ENCODE measurements at places on chromosomes 6 and 20.
A peak's percentile ranks its signal among the peaks of the same experiment; 100 is the strongest.

GRCh38 chr20:63452821-63453523 is 19.5 kb downstream of the KCNQ2 start:
- DNase-seq, result no peak

DNA sequence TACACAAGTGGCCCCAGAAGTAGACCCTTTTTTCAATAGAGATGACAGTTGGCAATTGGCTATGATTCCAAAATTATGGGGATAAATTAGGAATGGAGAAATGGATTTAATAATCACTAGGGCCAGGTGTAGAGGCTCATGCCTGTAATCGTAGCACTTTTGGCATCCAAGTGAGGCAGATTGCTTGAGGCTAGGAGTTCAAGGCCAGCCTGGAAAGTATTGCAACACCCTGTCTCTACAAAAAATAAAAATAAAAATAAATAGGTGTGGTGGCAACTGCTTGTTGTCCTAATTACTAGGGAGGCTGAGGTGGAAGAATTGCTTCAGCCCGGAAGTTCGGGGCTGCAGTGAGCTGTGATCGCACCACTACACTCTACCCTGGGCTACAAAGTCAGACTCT is 60.0 kb downstream of the BMP2 start:
- DNase-seq, result no peak

DNA sequence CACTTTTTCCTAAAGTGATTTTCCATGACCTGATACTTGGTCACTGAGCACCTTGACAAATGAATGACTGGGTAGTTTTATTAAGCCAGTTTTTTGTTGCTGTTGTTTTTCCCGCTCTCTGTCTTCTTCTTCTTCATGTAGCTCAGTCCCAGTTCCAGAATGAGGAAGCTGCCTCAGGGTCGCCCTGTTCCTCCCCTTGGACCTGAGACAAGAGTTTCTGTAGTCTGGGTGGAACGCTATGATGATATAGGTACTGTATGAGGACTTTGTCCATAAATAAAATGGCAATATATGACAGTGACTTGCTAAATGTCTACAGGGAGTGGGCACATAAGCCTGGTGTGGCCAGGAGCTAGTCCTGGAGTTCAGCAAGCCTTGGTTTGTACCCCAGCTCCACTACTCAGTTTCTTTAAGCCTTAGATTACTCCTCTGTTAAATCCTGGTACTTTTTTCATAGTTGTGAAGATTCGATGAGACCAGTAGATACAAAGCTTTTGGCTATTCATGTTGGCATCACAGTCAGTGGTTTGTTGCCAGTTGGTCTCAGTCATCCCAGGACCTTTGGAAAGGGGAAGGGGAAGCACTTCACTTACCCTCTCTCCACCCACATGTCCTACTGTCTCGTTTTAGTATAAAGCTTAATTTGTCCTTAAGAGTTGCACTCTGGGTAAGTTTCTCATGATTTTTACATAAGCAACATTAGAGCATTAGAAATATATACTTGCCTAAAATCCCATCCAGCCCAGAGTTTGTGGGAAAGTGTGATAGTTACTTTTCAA is 11.1 kb upstream of the ADIG start:
- no peak for DNase-seq

DNA sequence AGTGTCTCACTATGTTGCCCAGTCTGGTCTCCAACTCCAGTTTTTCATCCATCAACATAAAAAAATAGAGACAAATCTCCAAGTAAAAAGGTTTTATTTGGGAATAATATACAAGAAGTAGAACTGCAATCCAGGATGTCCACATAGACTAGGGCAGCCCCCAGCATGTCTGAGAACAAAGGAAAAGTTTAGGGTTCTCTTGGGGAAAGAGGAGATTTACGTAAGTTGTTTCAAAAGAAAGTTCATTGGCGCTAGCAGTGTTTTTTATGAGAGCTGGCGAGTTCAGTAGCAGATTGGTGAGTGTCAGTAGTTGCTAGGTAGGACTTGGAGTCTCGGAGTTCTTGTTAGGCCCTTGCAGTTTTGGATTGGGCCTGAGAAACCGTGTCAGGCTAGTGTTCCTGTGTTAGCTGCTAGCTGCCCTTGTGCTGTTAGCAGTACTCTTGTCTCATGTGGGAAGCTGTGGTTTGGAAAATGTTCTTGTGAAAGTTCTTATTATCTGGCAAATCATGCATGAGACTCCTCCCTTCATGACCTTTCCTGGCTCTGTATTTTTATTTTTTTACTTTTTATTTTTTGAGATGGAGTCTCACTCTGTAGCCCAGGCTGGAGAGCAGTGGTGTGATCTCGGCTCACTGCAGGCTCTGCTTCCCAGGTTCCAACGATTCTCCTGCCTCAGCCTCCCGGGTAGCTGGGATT is 24.7 kb downstream of the TTLL9 start:
- DNase-seq, result peak; percentile 41

- DNase-seq, result peak; percentile 73
Measured at GRCh38 chr6:17392978-17393891, at the start of gene CAP2. CAP2 (plus strand) TSS chr6:17393595; CDS start chr6:17421556, 27,961 bp downstream.

DNA sequence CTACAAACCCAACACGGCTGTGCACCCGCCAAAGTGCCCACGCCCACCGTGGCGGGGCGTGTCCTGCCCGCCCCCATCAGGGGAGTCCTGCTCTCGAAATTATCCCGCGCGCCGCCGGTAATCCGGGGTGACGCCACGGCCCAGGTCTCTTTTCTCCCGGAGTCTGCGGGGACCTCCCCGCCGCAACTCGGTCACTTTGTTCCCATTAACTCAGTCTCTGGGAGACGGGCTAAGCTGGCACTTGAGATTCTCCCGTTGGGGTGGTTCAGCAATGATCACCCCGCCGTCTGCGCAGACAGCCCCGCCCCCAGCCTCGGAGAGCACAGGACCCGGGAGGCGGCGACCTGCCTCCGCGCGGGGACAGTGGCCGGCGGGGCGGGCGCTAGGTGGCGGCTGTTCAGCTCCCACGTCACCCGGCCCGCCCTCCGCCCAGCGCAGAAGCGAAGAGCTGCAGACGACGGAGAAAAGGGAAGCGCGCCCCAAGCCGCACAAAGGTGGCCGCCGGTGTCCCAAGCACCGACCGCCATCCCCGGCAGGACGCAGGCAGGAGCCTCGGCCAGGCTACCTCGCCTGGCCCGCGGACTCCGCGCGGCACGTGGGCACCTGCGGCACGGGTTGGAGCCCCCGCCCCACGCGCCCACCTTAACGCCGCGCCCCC is 31.5 kb downstream of the SF3B5 start:
- DNase-seq, result peak; percentile 83

DNA sequence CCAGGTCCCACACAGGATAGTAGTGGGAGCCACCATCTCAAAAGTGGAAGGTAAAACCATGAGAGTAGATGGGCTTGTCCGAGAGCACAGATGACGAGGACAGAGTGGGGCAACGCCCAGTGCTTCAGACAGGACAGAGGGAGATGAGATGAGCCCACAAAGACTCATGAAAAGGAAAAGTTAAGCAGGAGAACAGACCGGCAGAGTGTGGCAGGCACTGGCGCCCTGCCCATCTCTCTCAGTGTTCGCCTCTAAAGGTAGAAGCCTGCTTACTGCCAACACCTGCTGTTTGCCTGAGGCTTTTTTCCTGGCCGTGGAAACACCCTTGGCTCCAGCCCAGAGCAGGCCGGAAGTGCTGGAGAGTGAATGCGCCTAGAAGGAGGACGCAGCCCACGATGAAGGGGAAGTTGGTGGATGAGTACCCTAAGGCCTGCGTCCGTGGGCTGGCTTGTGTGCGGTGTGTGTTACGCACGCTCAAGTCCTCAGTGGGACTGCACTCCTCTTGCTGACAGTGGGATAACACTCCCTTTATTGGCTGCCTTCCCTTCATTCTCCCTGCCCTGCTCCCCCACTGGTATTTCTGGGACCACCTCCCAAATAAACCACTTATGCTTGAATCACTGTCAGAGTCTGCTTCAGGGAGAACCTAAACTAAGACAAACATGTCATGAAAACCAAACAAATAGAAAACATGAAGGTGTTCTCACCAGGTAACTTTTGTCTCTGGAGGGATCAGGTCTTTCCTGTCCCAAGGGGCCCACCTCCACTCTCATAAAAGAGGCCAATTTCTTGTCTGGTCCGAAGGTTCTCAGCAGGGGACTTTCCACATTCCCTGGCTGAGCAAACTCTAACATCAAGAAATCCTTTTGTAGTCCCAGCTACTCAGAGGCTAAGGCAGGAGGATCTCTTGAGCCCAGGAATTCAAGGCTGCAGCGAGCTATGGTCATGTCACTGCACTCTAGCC is 9.1 kb upstream of the FOXP4 start:
- no peak for DNase-seq

DNA sequence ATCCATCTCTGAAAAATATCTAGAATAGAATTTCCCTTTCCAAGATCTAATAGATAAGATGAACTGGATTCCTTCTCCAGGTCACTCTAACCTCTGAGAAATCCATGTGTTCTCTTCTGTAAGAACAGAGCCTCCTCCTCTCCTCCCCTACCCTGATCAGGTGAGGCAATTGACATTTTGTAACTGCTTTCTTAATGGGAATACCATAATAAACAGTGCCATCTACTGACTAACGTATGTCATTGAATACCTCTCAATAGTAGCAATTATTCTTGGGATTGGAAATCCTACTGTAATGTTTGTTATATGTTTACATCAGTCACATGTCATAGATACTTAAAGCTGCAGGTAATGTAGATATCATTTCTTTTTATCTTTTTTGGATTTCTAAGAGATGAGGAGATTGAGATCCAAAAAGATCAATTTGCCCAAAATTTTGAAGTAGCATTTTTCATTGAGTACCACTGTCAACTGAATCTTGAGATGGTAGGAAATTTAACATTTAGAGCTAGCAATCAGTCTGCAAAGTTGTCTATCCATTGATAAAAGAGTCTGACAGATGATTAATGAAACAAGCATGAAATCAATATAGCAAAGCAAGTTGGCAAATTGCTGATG is 365.8 kb upstream of the HSF2 start:
- peak; percentile 74 for DNase-seq

DNA sequence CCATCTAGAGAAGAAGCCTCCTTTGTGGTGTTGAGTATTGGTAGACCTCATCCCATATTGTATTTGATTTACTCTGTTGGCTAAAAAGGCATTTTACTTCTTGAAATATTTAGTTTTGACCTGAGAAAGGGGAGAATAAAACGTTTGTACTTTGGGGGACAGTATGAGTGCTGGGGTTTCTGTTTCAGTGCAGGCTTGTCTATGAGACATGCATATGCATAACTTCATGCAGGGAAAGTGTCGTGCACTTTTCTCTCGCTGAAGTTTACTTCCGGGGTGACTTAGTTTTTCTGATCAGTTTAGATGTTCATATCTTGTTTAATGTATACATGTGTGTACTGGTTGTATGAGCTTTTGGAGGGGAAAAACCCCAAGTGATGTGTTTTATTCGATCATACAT is 59.5 kb downstream of the UTRN start:
- no peak for DNase-seq

DNA sequence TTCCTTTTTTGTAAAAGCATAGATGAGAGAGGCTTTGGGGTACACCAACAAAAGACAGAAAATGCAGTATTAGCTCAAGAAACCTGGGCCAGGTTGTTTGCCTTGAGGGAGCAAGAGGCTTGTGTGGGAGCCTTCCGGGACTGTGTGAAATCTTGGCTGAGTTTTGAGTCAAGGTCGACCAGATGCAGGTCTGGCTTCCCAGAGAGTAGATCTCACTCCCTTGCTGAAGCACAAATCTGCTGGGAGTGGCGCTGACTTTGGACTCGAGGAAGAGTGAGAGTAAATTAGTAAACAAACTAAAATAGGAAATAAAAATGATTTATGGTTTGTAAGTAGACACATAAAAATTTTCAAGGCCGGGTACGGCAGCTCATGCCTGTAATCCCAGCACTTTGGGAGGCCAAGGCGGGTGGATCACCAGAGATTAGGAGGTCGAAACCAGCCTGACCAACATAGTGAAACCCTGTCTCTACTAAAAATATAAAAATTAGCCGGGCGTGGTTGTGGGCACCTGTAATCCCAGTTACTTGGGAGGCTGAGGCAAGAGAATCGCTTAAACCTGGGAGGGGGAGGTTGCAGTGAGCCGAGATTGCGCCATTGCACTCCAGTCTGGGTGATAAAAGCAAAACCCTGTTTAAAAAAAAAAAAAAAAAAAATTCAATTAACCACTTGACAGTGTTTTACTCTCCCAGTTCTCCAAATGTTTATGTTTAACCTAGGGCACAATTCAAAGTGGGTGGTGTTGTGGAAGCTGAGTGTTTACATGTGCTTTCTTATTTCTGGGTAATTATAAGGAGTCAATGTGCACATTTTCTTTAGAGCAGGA is 27.7 kb upstream of the EDN1 start:
- DNase-seq, result no peak

DNA sequence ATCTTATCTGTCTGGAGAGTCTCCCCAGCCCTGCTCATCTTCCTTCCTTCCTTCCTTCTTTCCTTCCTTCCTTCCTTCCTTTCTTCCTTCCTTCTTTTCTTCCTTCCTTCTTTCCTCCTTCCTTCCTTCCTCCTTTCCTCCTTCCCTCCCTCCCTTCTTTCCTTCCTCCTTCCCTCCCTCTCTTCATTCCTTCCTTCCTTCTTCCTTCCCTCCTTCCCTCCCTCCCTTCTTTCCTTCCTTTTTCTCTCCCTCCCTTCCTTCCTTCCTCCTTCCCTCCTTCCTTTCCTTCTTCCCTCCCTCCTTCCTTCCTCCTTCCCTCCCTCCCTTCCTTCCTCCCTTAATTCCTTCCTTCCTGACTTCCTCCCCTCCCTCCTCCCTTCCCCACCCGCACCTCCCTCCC is 284.0 kb downstream of the KHDC1L start:
- no peak for DNase-seq

- no peak for DNase-seq
Measured at GRCh38 chr6:147756891-147757290, 248.4 kb downstream of the SAMD5 start.

DNA sequence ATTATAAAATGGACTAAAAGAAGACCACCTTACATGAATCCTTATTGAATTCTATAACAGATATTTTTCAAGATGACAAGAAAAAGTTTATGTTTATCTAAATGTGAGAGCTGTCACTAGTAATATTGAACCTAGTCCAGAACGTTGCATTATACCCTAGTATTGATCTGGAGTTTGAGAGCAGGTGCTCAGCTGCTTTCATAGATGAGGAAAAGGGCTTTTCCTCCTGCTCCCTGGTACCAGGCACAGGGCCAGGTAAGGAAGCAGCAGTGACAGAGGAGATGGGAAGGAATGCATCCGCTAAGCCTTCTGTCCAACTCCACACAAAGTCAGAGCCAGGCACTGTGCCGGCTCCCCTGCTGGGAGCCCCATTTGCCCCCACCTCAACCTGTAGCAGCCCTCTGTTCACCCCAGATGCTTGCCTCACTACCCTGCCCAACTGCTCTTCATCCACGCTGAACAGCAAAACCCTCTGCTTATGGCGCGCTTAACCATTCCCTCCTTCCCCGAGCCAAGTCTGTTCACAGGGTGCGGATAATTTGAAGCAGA is 393.1 kb downstream of the FRK start:
- DNase-seq, result peak; percentile 58

DNA sequence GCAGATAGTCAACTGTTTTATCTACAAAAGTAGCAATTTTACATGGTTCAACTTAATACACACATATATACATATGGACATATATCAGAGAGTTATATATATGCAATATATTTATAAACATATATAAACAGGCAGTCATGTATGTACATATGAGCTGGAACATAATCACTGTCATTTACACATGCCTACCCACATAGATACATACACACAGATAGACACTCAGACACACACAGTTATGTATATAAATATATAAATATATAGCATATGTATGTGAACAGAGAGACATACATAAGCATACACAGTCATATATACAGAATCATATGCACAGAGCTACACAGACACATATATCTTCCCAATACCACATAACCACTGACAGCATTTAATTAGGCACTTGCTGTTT is 2.2 kb downstream of the WFDC5 start:
- DNase-seq, result no peak
